ENCODE measurements at places on chromosomes 6 and 20.
A peak's percentile ranks its signal among the peaks of the same experiment; 100 is the strongest.

DNA sequence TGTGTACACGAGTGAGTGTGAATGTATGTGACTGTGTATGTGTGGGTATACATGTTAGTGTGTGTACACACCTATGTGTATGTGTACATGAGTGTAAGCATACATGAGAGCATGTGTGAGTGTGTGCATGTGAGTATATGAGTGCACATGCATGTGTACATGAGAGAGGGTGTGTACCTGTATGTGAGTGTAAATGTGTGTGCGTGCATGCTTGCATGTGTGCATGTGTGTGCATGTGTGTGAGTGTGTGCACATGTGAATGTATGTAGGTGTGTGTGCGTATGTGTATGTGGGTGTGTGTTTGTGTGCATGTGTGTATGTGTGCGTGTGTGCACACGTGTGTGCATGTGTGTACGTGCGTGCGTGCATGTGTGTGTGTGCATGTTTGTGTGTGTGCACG lies 183.4 kb downstream of the BMP7 start:
- no peak for DNase-seq
- H3K27me3 ChIP-seq = peaks cover 14% of the 10 kb centered on the region
- H3K4me3 ChIP-seq = no peak overlapping the region
- H3K27ac ChIP-seq = no peak overlapping the region
- no peaks in the 10 kb centered on the region for H3K4me1 ChIP-seq
- H3K36me3 ChIP-seq = no peaks in the 10 kb centered on the region

- H3K27me3 ChIP-seq = no peaks in the 10 kb centered on the region
- H3K4me3 ChIP-seq = no peak overlapping the region
- H3K36me3 ChIP-seq = peaks cover 49% of the 10 kb centered on the region
- peak overlapping the region; percentile 22 for H3K27ac ChIP-seq
- H3K4me1 ChIP-seq = peaks cover 9% of the 10 kb centered on the region
- DNase-seq = no peak
These were observed 60.7 kb downstream of the EZR start for GRCh38 chr6:158758451-158758860.

DNA sequence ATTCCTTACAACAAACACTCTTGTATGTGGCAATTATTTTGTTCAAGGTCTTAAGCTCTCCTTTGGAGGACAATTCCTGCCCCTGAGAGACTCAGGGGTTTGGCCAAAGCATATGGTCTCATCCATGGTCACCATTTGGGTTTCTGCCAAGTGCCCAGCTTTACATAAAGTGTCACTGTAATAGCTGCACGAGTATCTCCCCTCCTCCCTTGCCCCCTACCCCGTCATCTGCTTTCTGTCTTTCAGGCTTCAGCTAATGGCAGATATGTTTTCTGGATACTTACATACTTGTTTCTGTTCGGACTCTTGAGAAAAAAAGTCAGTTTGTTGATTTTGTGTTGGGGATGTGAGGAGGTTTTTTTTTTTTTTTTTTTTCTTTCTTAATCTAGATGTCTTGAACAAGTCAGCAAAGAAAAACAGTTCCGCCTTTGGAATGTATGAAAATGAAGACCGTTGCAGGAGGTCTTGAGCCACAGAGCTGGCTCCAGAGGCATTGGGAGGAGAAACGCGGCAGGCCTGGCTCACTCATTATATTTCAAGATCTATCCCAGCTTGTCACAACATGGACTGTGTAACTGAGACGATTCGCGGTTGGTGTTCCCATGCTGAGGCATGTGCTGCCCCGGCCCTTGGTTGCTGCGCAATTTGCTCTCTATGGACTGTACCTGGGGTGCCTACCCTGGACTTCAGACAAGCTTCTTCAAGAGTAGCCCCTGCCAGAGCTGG lies 32.6 kb upstream of the STX16 start:
- H3K27ac ChIP-seq = no peak overlapping the region
- peaks cover 47% of the 10 kb centered on the region for H3K27me3 ChIP-seq
- DNase-seq = no peak
- H3K4me3 ChIP-seq = no peak overlapping the region
- no peaks in the 10 kb centered on the region for H3K4me1 ChIP-seq
- H3K36me3 ChIP-seq = no peaks in the 10 kb centered on the region

DNA sequence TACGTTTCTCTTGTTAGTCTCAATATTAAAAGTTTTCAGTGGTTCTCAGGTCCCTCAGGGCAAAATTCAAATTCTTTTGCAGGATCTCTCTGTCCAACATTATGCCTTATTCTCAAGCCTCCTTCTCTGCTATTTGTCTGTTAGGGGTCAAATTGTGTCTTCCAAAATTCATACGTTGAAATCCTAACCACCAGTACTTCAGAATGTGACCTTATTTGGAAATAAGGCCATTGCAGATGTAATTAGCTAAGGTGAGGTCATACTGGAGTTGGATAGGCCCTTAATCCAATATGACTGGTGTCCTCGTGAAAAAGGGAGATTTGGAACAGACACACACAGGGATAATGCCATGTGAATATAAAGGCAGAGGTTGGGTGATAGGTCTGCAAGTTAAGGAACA lies 64.1 kb upstream of the ADGRF1 start:
- DNase-seq = no peak
- peaks cover 25% of the 10 kb centered on the region for H3K27me3 ChIP-seq
- no peak overlapping the region for H3K4me3 ChIP-seq
- no peak overlapping the region for H3K27ac ChIP-seq
- no peaks in the 10 kb centered on the region for H3K4me1 ChIP-seq

DNA sequence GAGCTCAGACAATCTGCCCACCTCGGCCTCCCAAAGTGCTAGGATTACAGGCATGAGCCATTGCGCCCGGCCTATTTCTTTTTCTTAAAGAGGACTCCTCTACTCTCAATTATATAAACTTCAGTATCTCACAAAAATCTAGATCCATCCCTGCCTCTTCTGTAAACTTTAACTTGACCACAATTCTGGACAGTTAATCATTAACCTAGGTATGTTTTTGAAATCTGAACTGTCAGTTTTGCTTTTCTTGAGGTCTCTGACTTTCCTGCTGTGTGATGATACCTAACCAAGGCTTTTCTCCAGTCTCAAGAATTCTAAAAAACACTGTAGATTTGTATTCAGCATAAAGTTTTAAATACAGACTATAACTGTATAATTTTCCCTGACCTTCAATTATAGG lies 388.2 kb upstream of the SYNCRIP start:
- H3K4me3 ChIP-seq = no peak overlapping the region
- no peaks in the 10 kb centered on the region for H3K27me3 ChIP-seq
- no peak overlapping the region for H3K27ac ChIP-seq
- DNase-seq = no peak
- H3K36me3 ChIP-seq = no peaks in the 10 kb centered on the region

DNA sequence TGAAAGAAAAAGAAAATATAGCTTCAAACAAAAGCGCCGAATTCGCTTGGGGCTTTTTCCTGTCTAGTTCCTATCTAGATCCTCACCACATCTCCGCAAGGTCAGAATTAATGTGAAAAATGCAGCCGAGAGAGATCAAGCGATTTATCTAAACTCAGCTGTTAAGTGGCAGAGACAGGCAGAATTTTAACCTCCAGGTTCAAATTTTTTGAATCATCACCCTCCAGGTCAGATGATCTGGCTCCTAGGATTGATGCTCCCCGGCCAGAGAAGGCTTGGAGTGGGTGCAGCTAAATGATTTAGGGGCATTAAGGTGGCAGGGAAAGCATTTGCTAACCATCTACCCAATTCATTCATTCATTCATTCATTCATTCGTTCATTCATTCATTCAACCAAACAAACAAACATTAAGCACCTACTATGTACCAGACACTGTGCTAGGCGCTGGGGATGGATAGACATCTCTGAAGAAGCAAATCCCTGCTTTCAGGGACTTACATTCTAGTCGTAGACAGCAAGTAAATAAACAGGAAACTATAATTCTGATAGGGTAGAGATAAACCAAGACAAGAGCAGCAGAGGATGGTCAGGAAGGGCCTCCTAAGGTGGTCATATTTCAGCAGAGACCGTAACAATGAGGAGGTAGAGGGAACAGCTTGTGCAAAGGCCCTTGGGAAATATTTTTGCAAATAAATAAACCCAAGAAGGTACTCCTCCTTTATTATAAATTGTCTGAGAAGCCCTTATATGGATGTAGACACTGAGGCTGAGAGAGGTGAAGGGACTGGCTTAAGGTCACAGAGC lies 672 bp upstream of the UBE2V1 start:
- no peak for DNase-seq
- H3K27me3 ChIP-seq = no peaks in the 10 kb centered on the region
- peaks cover 73% of the 10 kb centered on the region for H3K4me1 ChIP-seq
- peak overlapping the region; percentile 85 for H3K4me3 ChIP-seq
- peak overlapping the region; percentile 93 for H3K27ac ChIP-seq

DNA sequence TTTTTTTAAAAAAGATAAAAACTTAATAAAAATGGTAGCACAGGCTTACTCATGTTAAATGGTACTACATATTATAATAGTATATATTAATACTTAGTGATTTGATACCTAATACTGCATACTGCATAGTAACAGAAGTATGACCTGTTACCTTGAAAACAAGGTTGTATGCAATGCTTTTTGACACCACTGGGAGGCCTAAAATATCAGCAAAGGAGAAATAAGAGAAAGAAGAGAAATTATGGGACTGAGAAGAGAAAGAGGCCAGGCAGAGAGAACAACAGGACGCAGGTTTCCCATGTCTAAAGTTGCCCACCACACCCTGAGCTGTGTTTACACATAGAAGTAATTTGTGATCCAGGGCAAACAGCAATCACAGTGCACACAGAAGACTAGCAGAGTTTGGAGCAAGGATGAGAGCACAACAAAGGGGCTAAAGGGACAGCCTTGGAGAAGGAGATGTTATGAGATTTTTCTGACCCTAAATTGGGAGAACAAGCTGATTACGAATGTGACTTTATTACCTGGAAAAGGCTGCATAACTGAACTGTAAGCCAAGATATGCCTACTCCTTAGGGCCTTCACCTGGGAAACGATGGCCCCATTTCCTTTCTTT lies 73.2 kb downstream of the ROS1 start:
- no peaks in the 10 kb centered on the region for H3K36me3 ChIP-seq
- no peaks in the 10 kb centered on the region for H3K4me1 ChIP-seq
- H3K4me3 ChIP-seq = no peak overlapping the region
- no peak for DNase-seq
- no peaks in the 10 kb centered on the region for H3K27me3 ChIP-seq

GRCh38 chr20:63007360-63007645 lies 539 bp upstream of the BHLHE23 start:
- peaks cover 44% of the 10 kb centered on the region for H3K27me3 ChIP-seq
- no peak for DNase-seq
- no peak overlapping the region for H3K27ac ChIP-seq
- H3K36me3 ChIP-seq = peaks cover 22% of the 10 kb centered on the region

GRCh38 chr6:3500262-3501014 lies 43.6 kb upstream of the SLC22A23 start:
- no peak overlapping the region for H3K4me3 ChIP-seq
- no peaks in the 10 kb centered on the region for H3K4me1 ChIP-seq
- no peak for DNase-seq
- peaks cover 58% of the 10 kb centered on the region for H3K27me3 ChIP-seq

GRCh38 chr6:33959661-33960344 lies 156.0 kb upstream of the MLN start:
- no peaks in the 10 kb centered on the region for H3K36me3 ChIP-seq
- H3K4me3 ChIP-seq = no peak overlapping the region
- DNase-seq = no peak
- peaks cover 31% of the 10 kb centered on the region for H3K27me3 ChIP-seq
- no peak overlapping the region for H3K27ac ChIP-seq
- H3K4me1 ChIP-seq = peaks cover 27% of the 10 kb centered on the region

DNA sequence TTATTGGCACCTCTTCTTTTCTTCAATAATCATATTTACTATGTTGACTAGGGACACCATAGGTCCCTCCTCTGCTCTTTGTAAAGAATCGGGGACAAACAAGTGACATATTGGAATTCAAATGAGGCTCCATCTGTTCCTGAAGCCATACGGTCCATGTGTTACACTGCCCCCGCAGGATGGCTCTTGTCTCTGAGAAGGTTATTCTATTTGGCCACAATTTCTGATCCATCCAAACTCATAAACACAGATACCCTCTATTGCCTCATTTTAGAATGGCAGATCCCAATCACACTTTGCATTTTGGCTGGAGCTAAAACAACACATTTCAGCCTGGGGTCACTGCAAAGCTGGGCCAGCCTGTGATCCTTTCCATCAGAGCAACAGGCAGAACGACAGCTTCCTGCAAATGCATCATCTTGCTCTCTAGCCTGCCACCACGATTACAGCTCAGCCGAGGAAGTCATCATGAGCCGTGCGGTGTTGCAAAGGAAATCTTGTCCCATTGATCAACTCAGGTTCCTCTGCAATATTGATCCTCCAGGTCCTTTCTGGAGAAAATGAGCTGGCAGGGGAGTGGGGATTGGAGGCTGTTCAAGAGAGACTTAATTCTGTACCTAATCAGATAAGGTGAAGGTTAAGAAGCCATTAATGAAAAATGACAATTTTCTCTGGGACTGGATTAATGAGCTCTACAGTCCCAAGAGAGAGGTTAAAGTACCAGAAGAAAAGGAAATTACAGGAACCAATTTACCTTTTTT lies 73.1 kb downstream of the AGPAT4 start:
- H3K4me3 ChIP-seq = no peak overlapping the region
- DNase-seq = no peak
- peaks cover 13% of the 10 kb centered on the region for H3K4me1 ChIP-seq

DNA sequence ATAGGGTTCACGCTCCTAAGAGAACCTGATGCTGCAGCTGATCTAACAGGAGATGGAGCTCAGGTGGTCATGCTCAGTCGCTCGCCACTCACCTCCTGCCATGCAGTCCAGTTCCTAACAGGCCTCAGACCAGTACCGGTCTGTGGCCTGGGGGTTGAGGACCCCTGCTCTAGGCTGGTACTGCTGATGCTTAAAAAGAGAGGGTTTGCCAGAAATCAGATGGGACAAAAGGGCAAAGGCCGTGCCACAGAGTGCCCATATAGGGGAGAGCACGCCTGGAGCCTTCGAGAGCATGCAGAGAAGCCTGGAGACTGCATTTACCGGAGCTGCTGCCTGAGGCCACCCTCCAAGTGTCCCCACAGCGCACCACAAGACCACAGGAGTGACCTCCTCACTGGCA lies 75.5 kb downstream of the PTPN1 start:
- peaks cover 6% of the 10 kb centered on the region for H3K4me1 ChIP-seq
- DNase-seq = no peak
- no peak overlapping the region for H3K27ac ChIP-seq
- H3K36me3 ChIP-seq = peaks cover 39% of the 10 kb centered on the region
- H3K27me3 ChIP-seq = no peaks in the 10 kb centered on the region

GRCh38 chr20:17399303-17399985 lies 131.7 kb downstream of the BFSP1 start:
- H3K27ac ChIP-seq = no peak overlapping the region
- H3K4me3 ChIP-seq = no peak overlapping the region
- no peaks in the 10 kb centered on the region for H3K36me3 ChIP-seq

All from central memory CD8-positive, alpha-beta T cell (primary cell).